ENCODE measurements at places on chromosomes 3 and 15. TPM values are rescaled to one million over a fixed set of nuclear protein-coding genes. Genes with fewer than 3 reads are reported as not detected.
A peak's percentile ranks its signal among the peaks of the same experiment; 100 is the strongest.

- ATAC-seq = no peak
Measured at GRCh38 chr3:107441617-107442016, 64.4 kb downstream of the CCDC54 start.

- ATAC-seq = no peak
Measured at GRCh38 chr3:160447544-160447943, 2.0 kb downstream of the TRIM59 start.

- ATAC-seq = no peak
Measured at GRCh38 chr3:14413381-14414071, 11.1 kb downstream of the SLC6A6 start.

DNA sequence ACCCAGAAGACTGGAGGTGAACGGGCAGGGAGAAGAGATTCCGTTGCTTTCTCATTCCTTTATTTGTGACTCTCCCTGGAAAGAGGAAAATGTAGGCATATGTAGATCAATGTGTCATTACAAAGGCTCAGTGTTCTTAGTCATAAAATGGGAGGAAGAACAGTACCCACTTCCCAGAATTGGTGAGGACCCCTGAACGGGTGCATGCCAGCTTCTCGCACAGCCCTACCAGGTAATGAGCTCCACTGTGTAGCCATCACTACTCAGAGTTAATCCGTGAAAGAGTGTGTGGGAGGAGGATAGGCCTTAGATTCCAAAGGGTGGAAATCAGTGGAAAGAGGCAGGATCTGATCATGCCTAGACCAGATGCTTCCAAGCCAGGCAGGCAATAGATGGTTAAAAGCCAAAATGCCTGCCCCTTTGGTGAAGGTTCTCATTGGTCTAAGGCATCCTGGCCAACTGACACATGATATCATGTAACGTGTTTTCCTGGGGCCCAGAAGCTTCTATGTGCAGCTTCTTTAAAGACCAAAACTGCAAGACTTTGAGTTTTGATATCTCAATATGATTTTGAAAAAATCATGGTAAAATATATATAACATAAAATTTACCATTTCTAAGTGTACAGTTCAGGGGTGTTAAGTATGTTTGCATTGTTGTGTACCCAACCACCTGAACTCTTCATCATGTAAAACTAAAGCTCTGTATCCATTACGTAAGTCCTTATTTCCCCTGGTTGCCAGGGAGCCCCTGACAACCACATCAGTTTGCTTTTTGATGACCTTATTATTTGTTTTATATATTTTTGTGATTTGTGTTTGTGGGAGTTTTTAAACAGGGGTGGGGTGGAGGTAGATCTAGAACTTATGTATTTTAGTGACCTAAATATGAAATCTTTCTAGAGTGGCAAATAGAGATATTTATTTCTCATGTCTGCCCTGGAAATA, 402.2 kb upstream of the CFAP20DC start:
- peak; percentile 31 for ATAC-seq

DNA sequence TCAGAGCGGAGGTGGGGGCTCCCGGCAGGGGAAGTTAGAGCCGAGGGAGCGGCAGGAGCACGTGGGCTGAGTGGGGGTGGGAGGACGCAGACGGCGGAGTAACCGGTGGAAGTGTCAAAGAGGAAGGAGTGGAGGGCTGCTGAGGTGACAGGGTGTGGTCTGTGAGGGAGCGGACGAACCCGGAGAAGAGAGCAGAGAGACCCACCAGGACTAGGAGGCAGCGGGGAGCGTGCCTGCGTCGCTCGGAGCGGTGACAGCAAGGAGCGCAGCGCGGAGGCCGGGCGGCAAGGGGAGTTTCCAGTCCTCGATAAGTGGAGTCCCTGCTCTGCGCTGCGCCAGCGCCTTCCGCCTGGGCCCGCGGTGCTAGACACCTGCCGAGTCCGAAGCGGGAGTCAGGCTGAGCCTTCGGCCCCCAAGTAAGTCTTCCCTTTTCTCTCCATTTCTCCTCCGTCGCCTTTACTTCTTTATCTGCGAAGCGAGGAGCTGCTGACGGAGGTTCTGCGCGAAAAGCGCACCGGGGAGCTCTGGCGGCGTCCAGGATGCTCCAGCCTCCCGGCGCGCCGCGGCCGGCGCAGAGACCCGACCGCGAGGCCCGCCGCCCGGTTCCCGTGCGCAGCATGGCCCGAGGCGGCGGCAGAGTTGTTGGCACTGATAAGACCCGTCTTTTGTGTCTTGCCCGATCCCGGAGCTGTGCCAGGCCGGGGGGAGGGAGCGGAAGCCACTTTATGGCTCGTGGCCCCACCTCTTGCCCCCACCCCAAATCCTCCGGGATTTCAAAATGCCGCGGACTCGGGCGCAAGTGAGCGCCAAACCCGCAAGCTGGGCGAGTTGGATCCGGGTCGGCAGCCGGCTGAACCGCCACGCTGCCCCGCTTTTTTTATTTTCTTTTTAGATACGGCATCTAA, 533.0 kb upstream of the SEMA6D start:
- ATAC-seq = no peak

- no peak for ATAC-seq
Measured at GRCh38 chr15:43795997-43796396, 3.9 kb downstream of the SERF2 start.

DNA sequence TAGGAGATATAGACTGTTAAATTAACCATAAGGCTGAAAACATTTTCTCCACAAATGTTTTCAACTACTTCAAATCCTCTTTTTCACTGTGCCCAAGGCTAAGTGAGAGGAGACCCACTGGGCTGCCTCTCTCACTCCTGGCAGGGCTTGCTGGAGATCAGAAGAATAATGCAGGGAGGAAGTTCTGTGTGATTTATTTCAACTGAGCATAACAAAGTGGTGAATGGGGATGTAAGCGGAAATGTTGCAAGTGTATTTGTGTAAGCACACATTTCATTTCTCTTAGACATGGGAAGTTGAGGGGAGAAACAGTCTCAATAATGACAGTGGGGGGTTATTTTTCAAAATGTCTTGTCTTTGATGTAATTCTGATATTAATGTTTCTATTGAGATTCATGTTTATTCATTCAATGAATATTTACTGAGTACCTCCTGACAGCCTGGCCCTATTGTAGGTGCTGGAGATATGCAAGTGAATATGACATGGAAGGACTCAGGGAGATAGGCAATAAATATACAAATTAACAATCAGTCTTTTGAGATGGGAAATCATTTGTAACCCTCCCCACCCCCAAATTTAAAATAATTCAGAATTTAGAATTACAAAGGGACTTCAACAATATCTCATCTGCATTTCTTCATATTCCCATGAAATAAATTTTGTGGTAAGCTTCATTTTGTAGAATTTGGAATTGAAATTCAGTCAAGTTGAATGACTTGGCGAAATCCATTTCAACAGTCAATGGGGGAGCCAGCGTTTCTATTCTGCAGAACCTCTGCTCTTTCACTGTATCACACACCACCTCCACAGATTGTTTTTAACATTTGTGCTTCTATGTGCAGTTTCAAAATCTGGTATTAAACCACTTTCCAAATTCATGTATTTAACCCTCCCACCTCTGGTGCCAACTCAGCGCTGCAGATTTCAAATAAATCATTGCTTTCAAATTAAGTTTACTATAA, 247.2 kb downstream of the SLC9A9 start:
- no peak for ATAC-seq

- no peak for ATAC-seq
Measured at GRCh38 chr15:101004986-101005747, 86.0 kb downstream of the LRRK1 start.

- no peak for ATAC-seq
Measured at GRCh38 chr3:128421966-128422365, 44.7 kb downstream of the DNAJB8 start.

KBTBD12 gene
- not detected for total RNA-seq

- peak; percentile 11 for ATAC-seq
Measured at GRCh38 chr3:160400030-160400701, 716 bp downstream of the SMC4 start.

NDN gene
- 0.16 TPM for total RNA-seq

CASR gene
- 3.9 TPM for total RNA-seq

DUOXA2 gene
- 0.13 TPM for total RNA-seq

SHISA5 gene
- 112 TPM for total RNA-seq

DNA sequence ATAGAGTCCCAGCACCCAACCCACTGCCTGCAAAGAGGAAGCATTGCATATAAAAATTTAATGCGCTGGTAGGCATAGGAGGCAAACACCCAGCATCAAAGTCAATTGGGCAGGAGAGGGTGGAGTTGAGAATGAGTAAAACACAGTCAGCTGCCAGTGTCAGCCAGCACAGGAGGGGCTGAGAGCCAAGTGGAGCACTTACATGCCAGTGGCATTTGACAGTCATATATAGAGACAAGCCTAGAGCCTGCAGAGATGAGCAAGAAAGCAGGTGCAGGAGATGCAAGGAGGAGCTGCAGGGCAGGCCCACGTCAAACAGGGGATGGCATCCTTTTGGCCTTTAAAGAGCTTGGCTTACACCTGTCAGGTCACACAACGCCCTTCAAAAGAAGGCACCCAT, 27.6 kb upstream of the ZFAND6 start:
- peak; percentile 54 for ATAC-seq

SRGAP3 gene
- 3.9 TPM for total RNA-seq

- no peak for ATAC-seq
Measured at GRCh38 chr3:128079823-128080222, 27.6 kb downstream of the SEC61A1 start.

GRCh38 chr3:141288336-141288990, 56.8 kb downstream of the PXYLP1 start:
- ATAC-seq = no peak

UQCC5 gene
- total RNA-seq = 12.0 TPM

DNA sequence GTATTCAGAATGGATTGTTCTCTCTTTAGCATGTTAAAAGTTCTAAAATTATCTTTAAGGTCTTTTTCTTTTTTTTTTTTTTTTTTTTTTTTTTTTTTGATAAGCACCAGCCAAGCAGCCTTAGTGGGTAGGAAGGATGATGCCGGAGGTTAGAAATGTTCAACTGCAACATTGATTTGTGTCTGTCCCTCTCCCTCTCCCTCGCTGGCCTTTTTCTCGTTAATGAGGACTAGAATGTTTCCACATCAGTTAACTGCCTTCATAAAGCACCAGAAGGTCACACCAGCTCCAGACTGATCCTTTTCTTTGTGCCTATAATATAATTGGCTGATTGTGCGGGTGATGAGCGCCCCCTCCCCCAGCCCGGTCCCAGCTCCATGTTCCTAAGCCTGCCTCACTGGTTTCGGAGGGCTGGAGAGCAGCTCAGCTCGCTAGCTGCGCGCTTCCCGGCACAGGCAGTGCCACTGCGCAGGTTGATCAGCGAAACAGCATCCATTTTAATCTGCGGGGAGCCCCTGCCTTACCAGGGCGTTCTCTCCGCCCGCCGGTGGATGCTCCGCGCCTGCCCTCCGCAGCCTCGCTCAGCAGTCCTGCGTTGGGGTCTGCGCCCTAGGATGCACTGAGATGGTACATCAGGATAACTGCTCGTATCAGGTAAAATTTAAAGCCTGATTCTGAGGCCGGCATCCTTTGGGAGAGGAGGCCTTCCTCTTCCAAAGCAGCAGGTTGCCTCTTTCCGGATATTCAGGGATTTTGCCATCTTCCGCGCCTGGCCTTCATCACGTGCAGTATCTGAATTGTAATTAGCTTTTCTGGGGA, 148.9 kb upstream of the IL12A start:
- ATAC-seq = no peak

DNA sequence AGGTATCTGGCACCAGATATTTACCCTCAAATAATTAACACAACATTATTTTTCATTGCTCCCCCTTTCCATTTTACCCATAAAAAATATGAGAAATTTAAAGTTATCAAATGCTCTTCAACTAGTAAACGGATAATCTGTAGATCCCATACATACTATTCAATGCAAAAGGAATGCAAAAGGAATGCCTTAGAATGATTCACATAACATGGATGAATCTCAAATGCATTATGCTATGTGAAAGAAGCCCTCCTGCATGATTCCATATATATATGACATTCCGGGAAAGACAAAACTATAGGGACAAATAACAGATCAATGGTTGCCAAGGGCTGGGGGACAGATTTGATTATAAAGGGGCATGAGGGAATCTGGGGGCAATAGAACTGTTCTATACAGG, 195.7 kb downstream of the STT3B start:
- ATAC-seq = no peak

GRCh38 chr3:150348500-150348899, 59.6 kb upstream of the TSC22D2 start:
- ATAC-seq = peak; percentile 96

LDHAL6B gene
- total RNA-seq = not detected

GRCh38 chr3:176286476-176287085, 910.7 kb downstream of the TBL1XR1 start:
- ATAC-seq = no peak

DNA sequence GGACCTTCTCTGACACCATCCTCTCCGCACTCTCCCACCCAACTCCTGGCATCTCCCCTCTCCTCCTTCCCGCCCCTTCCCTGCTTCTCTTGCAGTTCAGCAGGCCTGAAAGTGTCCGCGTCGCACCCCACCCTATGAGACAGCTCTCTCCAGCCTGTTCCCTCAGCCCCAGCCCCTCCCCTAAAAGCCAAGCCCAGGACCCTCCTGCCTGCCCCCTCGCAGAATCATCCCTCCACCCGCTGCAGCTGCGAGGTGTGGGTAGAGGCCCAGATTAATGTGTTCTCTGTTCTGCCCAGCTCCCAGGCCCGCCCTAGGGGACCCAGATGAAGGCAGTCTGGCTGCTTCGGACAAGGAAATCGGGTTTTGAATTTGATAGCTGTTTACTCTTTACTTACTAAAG, 410 bp downstream of the PRR23E start:
- no peak for ATAC-seq

GRCh38 chr3:13787533-13788132, 92.2 kb downstream of the WNT7A start:
- ATAC-seq = no peak

DNA sequence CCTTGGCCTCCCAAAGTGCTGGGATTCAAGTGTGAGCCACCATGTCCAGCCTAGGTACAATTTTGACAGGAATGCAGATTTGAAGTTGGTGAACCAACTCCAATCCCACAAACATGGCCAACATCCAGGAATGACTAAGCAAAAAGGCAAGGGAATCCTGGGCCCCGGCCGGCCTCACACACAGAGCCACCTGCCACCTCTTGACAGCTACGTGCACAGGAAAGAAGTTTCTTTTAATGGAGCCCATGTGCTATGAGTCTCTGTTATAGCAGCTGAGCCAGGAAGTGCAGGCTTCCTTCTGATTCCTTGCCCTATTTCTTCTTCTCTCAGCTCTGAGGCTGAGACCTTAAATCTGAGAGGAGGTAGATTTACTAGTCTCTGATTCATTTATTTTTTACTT, 8.8 kb downstream of the TMEM40 start:
- ATAC-seq = no peak

BFSP2 gene
- 1.0 TPM for total RNA-seq

RFTN1 gene
- total RNA-seq = 139 TPM

- ATAC-seq = no peak
Measured at GRCh38 chr15:80207887-80208286, 44.1 kb downstream of the CTXND1 start.

SLC9C1 gene
- not detected for total RNA-seq

GRCh38 chr3:82494977-82495489, 733.6 kb upstream of the GBE1 start:
- ATAC-seq = no peak

GRCh38 chr3:115275896-115276295, 128.8 kb upstream of the ZBTB20 start:
- no peak for ATAC-seq
